ENCODE measurements at places on chromosomes 13 and 19. TPM values are rescaled to one million over a fixed set of nuclear protein-coding genes. Genes with fewer than 3 reads are reported as not detected.

AKT1S1 gene
- 41.9 TPM for total RNA-seq

VSTM2B gene
- 2.2 TPM for total RNA-seq

OR7A5 gene
- not detected for total RNA-seq

ZNF69 gene
- total RNA-seq, result 24.5 TPM

C19orf85 gene
- total RNA-seq, result 2.1 TPM

GRCh38 chr13:36431204-36432105 lies 840 bp upstream of the CCNA1 start:
- H3K4me1 ChIP-seq, result peaks cover 19% of the 10 kb centered on the region
- H3K27me3 ChIP-seq, result peaks cover 68% of the 10 kb centered on the region
- peak overlapping the region; percentile 66 for H3K4me3 ChIP-seq
- no peak overlapping the region for H3K27ac ChIP-seq
- DNase-seq, result peak; percentile 41
- no peaks in the 10 kb centered on the region for H3K36me3 ChIP-seq

DNA sequence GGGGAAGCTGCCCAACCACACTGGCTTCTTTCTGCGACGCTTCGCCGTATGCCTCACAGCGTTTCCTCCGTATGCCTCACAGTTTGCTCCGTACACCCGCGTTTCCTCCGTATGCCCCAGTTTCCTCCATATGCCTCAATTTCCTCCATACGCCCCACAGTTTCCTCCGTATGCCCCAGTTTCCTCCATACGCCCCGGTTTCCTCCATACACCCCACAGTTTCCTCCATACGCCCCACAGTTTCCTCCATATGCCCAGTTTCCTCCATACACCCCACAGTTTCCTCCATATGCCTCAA lies 22.6 kb downstream of the GAS6 start:
- no peak overlapping the region for H3K4me3 ChIP-seq
- no peaks in the 10 kb centered on the region for H3K27me3 ChIP-seq
- H3K27ac ChIP-seq, result no peak overlapping the region
- peaks cover 13% of the 10 kb centered on the region for H3K4me1 ChIP-seq

DNA sequence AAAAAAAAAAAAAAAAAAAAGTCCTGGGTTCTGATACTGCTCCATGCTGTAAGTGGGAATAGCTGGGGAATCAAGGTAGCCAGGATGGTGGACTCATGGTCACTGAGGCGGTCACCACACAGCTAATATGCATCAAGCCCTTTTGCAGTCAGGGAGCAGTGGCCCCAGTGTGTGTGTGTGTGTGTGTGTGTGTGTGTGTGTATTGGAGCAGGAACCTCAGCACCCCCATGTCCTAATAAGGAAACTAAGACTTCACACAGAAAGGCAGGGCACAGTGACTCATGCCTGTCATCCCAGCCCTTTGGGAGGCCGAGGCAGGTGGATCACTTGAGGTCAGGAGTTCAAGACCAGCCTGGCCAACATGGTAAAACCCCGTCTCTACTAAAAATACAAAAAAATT lies 12.0 kb downstream of the B3GNT3 start:
- H3K4me1 ChIP-seq, result no peaks in the 10 kb centered on the region
- no peak overlapping the region for H3K27ac ChIP-seq
- no peaks in the 10 kb centered on the region for H3K36me3 ChIP-seq
- DNase-seq, result no peak

DNA sequence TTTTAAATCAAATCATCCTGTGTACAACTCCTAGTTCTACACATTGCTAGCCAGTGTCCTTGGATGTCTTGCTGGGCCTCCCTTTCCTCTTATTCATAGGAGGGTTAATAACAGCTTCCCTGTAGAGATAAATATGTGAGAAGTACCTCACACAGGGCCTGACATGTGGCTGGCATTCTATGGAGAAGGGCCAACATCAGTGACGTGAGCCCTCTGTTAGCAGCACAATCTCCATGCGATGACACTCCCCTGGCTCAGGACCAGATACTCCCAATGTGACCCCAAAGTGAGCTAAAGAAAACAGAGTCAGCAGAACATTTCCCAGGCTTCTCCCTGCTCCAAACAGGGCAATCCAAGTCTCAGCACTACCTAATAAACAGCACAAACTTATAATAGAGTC lies 818.4 kb downstream of the DIAPH3 start:
- H3K4me1 ChIP-seq, result no peaks in the 10 kb centered on the region
- no peak overlapping the region for H3K27ac ChIP-seq
- no peak overlapping the region for H3K4me3 ChIP-seq

DNA sequence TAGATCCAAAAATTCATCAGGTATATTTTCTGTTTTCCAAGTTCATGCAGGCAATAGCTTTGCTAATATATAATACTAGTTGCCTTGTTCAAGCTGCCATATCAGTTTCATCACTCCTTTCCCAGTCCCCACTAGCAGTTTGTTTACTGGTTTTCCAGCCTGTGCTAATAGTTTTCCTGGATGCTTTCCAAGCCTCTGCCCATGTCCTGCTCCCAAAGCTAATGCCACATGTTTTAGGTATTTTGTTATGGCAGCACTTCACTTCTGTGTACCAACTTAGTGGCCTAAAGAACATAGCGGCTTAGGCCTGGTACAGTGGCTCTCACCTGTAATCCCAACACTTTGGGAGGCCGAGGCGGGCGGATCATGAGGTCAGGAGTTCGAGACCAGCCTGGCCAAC lies 28.1 kb upstream of the ZNF527 start:
- H3K4me1 ChIP-seq, result no peaks in the 10 kb centered on the region
- no peak overlapping the region for H3K27ac ChIP-seq
- H3K27me3 ChIP-seq, result no peaks in the 10 kb centered on the region
- DNase-seq, result no peak
- peaks cover 53% of the 10 kb centered on the region for H3K36me3 ChIP-seq

DNA sequence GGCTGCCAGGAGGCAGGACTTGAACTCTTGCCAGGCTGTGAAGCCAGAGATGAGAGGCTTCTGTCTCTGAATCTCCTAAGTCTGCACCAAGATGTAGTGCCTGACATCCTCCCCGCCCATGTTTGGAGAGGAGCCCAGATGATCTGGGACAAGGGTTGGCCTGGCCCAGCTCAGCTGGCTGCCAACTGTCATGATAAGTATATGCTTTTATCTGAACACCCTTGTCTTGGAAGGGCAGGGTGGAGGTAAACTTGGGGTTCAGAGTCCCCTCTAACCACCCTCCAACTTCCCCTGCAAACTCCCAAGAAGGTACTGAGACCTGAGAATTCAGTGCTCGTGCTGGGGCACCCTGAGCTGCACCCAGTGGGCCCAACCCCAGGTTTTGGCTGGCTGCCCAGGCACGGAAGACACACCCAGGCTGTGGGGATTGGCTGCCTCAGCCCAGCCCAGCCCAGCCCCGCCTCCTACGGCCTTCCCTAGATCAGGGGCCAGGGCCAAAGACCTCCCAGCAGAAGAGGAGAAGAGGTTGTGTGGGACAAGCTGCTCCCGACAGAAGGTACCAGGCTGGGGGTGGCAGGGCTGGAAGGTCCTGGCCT lies at the start of gene CYP4F12:
TSS of gene CYP4F12 (plus strand) at position 508 of the 596 bp plus-strand sequence. CDS start 443 bp downstream, outside the sequence.
- DNase-seq, result no peak
- H3K36me3 ChIP-seq, result peaks cover 29% of the 10 kb centered on the region
- no peak within 1 kb of the TSS for H3K4me3 ChIP-seq
- H3K27ac ChIP-seq, result no peak within 1 kb of the TSS

GRCh38 chr13:42926555-42926954 lies 65.5 kb downstream of the EPSTI1 start:
- H3K27me3 ChIP-seq, result no peaks in the 10 kb centered on the region
- H3K4me1 ChIP-seq, result peaks cover 2% of the 10 kb centered on the region
- H3K36me3 ChIP-seq, result no peaks in the 10 kb centered on the region
- no peak for DNase-seq
- H3K27ac ChIP-seq, result no peak overlapping the region

- H3K27ac ChIP-seq, result no peak overlapping the region
- DNase-seq, result no peak
- peak overlapping the region; percentile 91 for H3K4me3 ChIP-seq
- peaks cover 22% of the 10 kb centered on the region for H3K4me1 ChIP-seq
These were observed 7.8 kb upstream of the DGKH start for GRCh38 chr13:42040730-42041010.

Data from WTC11 (cell line).